ENCODE measurements at places on chromosomes 5 and 9. TPM values are rescaled to one million over a fixed set of nuclear protein-coding genes. Genes with fewer than 3 reads are reported as not detected.
A peak's percentile ranks its signal among the peaks of the same experiment; 100 is the strongest.

The LPCAT1 gene
- total RNA-seq, result 26.2 TPM

The SPRY4 gene
- 3.7 TPM for total RNA-seq

The BHMT2 gene
- total RNA-seq, result 7.7 TPM

The CDX1 gene
- not detected for total RNA-seq

DNA sequence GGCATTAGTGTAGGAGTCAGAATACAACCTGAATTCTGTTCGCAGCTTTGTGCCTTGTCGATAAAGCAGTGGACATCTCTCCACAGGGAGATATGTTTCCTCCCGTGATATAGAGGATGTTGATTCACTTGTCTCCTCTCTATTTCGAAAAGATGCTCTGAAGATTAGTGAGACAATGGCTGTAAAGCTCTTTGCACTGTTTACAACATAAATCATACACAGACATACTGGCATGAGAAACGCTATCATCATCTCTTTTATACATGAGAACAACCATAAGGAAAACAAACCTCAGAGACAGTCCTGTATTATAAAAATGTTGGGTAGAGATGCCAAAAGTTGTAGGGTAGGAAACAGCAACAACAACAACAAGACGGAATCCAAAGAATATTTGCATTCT, 507.4 kb downstream of the RAB3C start:
- no peak for DNase-seq

GRCh38 chr9:89791754-89792153, 186.9 kb downstream of the GADD45G start:
- no peak for DNase-seq

- no peak for DNase-seq
Observed at GRCh38 chr5:103166706-103167105, 46.6 kb downstream of the PPIP5K2 start.

GRCh38 chr9:93057042-93057702, 1.3 kb upstream of the SUSD3 start:
- no peak for DNase-seq

DNA sequence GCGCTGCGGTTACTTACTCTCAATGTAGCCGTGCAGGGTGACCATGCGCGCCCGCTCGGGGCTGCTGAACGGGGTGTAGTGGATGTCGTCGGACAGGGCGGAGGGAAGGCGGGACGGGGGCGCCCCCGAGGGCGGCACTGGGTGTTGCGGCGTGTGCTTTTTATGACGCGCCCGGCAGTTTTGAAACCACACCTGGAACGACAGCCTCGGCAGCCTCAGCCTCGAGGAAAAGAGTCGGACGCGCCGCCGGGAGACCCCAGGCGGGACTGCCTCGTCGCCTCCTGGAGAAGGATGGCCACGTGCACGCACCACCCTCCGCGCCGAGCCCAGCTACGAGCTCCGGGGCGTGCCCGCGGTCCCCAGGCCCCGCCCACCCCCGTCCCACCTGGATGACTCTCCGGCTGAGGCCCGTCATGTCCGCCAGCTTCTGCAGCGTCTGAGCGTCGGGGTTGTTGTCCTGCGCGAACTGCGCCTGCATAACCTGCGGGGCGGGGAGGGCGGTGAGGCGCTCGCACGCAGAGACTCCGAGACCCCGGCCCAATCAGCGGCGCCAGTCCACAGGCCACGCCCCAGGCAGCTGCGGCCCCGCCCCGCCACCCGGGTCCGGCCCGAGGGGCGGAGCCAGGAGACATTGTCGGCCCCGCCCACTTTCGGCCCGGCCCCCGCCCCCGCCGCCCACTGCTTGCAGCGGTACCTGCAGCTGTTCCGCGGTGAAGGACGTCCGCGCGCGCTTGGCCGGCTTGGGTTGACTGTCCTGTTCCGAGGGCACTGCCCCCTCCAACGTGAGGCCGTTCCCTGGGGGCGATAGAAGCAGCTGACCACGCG, 15.0 kb downstream of the LHX6 start:
- DNase-seq, result peak; percentile 61

GRCh38 chr5:505951-506525, 18.2 kb downstream of the SLC9A3 start:
- DNase-seq, result no peak
